ENCODE measurements at places on chromosomes 5 and 9.

- DNase-seq, result no peak
These were observed 107.3 kb upstream of the TBC1D2 start for GRCh38 chr9:98362624-98363252.

DNA sequence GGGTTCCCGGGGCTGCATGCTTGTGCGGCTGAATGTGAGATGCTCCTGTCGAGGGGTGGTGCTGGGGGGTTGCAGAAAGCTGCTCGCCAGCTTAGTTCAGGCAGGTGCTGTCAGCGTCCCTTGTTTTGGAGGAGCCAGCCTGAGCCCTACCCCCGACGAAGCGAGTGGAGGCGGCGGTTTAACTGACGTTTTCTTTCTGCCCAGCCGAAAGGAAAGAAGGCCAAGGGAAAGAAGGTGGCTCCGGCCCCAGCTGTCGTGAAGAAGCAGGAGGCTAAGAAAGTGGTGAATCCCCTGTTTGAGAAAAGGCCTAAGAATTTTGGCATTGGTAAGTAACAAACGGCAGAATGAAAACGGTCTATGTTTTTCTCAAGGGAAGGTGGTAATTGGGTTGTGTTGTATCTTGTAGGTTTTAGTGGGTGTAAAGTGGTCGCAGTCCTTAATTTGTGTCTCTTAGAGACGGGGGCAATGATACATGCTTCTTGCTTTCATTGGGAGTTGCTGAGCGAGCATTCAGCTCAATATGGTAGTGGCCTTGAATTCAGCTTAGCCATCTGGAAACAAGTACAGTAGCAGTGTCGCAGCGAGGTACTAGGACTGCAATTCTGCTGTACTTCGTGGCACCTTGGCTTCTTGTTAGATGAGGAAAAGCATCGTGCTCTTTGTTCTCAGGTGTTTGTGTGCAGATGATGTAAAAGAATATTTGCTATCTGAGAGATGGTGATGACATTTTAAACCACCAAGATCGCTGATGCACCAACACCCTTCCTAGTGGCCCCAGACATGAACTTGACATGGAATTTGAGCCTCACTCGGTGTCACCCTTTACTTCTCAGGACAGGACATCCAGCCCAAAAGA lies 928 bp downstream of the RPL7A start:
- no peak for DNase-seq

DNA sequence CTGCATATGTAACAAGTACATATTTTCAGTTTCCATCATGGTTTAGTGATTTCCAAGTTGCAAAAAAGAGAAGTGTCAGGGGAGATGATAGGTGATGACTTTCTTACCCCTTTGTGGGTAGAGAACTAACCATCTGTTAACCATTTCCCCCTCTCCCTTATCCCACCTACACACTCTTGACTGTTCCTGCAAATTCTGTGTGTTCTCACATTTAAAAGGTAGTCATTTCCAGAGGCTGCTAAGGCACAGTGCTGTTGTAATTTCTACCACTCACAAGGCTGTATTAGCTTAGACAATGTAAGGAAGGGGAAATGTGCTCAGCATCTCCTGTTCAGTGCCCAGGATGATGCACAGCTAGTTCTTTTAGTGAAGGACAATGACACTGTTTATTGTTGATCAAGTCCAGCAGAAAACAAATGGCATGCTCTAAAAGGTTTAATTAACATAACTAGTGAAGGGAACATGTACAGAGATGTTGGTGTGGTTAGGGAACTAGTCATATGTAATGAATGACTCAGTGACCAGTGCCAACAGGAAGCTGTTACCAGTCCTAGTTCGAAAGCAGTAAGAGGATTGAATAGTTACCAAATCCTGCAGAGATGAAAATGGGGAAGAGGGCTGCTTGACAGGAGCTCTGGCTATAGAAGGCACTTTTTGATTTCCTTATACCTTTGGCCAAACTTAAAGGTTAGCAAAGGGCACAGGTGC lies 165.1 kb downstream of the PLK2 start:
- no peak for DNase-seq

- DNase-seq, result no peak
These were observed 144.4 kb downstream of the ARHGEF28 start for GRCh38 chr5:73770172-73771025.

GRCh38 chr9:111644195-111644772 lies 13.2 kb downstream of the DNAJC25 start:
- no peak for DNase-seq

- DNase-seq, result no peak
These were observed 293.2 kb upstream of the WWC1 start for GRCh38 chr5:167998148-167998767.
